Activated CD4-positive, alpha-beta T cell treated with anti-CD3 and anti-CD28 coated beads for 36 hours (primary cell): ENCODE measurements at places on chromosomes 11 and 22. TPM values are rescaled to one million over a fixed set of nuclear protein-coding genes. Genes with fewer than 3 reads are reported as not detected.

SHISAL1 gene
- not detected for total RNA-seq

DBX1 gene
- total RNA-seq: not detected

HTR3A gene
- not detected for total RNA-seq

PARVA gene
- 0.14 TPM for total RNA-seq

C11orf42 gene
- total RNA-seq: not detected

DKK3 gene
- total RNA-seq: not detected

CARD18 gene
- not detected for total RNA-seq

HEPACAM gene
- not detected for total RNA-seq

SYT9 gene
- total RNA-seq: not detected

GPR83 gene
- 0.12 TPM for total RNA-seq

BDNF gene
- total RNA-seq: not detected

TNNT3 gene
- total RNA-seq: 2.1 TPM

KCNJ11 gene
- total RNA-seq: 0.23 TPM

NOX4 gene
- not detected for total RNA-seq

CHRM1 gene
- total RNA-seq: not detected

TCIRG1 gene
- 151 TPM for total RNA-seq
